NCI-H1436 treated with DMSO at 0.1 percent for 48 hours (cell line): ENCODE measurements at places on chromosomes 4 and X.

DNA sequence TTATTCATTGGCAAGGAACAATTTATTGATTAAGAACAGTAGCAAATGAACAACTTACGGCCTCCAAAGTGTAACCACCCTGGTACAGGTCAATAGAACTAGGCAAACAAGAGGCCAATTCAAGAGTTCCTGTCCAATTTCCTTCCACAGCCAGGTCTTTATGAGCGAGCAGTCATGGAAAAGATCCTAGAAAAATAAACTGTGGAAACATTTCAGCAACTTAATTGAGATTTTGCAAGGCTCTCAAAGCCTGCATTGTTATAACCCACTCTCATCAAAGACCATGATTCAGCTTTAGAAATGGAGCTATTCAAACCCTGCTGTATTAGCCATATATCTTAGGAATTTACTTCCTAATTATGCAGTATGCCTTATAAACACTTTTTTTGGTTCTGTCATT lies 43.6 kb downstream of the UNC5C start:
- no peak for DNase-seq

GRCh38 chrX:134548257-134549201 lies 88.6 kb downstream of the HPRT1 start:
- DNase-seq, result no peak

DNA sequence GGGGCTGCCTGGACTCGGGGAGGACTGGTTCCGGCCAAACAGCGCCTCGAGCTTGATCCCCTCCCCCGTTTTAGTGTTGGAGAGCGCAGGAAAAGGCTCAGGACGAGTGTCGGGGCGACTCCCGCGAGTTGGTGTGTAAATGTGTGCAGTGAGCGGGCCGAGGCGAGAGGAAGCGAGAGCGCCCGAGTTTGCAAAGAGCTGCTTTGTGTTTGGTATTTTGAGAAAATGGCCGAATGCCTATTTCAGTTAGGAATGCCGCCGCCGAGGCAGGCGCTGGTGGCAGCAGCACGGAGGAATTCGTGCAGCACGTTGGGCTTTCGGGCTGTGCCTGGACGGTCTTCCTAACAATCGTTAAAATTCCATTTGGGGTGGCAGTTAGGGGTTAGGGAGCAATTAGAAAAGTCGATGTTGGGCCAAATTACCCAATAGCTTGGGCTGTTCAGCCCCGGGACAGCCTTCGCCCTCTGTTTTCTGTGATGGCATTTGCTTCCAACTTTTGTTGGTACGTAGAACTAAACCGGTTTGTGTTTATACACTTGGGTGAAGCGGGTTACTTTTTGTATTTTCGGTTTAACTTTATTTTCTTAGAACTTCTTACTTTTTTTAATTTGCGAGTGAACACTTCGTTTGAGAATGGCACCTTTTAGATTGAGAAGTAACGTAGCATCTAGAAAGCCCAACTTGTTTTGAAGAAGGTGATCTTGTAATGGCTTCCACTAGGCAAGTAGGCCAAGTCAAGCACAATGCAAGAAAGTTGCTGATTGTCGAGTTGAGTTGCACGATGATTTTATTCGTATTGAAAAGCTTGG lies 1.6 kb downstream of the REST start:
- no peak for DNase-seq

- DNase-seq, result no peak
Measured at GRCh38 chrX:12789976-12790375, 1.2 kb upstream of the PRPS2 start.

DNA sequence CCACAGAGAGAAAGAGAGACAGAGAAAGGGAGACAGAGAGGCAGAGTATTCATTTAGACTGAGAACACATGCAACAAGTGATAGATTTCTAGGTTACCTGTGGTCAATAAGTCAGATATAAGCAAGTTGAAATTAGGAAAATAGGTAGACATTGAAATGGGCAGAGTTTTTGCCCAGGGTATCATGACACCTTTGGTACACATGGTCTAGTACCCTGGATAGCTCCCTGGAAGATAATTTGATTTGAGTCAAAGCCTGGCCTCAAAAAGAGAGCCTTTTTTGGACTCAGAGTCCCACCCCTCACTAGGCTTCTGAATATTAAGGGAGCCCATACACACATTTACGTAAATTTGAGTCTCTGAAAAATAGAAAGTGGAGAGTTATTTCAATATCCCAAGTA lies 4.0 kb upstream of the RPS6KA6 start:
- no peak for DNase-seq

- peak; percentile 10 for DNase-seq
Measured at GRCh38 chr4:109433205-109434006, at the start of gene SEC24B. Gene SEC24B, plus strand, starts transcription at chr4:109433815. Its CDS starts 55 bp downstream, at chr4:109433870.

GRCh38 chrX:70592091-70592490 lies 147.5 kb downstream of the DLG3 start:
- no peak for DNase-seq

DNA sequence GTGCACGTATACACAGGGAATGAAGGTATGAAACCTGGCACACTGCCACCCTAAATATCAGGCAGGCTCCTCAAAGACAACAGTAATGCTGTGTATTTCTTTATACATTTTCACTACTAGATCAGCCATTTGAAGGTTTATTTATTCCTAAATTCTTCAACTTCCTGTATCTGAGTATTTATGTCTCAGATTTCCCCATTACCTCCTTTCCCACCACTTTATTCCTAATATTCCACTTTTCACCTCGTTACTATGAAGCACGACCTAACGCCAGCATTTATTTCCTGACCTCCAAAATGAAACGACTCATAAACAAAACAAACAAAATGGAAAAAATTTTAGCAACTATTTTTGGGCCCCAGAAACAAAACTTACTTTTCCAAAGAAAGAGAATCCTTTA lies 69.6 kb downstream of the MAML3 start:
- no peak for DNase-seq

- DNase-seq, result no peak
Measured at GRCh38 chr4:109169170-109169569, 133.3 kb downstream of the COL25A1 start.

DNA sequence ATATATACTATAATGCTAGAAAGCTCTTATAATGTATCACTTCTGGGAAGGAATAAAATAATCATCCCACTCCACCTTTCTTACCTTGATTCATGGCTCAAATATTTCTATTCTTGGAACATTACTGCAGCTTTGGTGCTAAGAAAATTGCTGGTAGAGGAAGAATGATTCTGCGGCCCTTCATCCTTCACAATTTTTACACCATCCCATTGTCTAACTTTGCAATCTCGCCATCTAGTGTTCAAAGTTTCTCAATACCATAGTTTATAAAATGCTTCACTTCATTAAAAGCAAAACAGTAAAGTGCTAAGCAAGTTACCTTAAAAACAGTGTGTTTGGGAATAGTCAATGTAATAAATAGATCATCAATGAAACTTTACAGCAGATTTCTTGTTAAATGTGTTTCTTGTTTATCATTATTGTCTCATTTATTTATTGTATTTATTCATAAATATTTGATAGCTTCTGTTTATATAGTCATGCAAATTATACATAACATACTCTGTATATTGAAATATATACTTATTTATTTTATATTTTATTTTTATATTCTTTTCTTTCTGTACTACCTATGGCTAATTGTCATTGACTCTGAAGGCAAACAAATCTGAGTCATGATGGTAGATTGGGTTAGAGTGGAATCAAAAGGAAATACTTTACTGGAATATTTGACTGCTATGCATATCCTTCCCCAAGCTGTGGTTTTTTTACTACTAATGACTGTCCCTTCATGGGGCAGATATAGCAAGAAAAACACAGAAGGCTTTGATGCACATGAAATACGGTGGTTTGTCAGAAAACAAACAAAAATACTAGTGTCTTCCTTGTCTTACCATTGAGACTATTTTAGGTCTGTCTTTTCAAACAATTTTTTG lies 390.7 kb downstream of the MAPK10 start:
- no peak for DNase-seq
